ENCODE measurements at places on chromosomes 6 and 20.
A peak's percentile ranks its signal among the peaks of the same experiment; 100 is the strongest.

- peak; percentile 41 for DNase-seq
Observed at GRCh38 chr20:20373091-20373571, 5.2 kb downstream of the INSM1 start.

GRCh38 chr20:57056651-57057050 is 209.8 kb downstream of the BMP7 start:
- no peak for DNase-seq

GRCh38 chr6:11868392-11868791 is 89.8 kb upstream of the ADTRP start:
- DNase-seq = no peak

DNA sequence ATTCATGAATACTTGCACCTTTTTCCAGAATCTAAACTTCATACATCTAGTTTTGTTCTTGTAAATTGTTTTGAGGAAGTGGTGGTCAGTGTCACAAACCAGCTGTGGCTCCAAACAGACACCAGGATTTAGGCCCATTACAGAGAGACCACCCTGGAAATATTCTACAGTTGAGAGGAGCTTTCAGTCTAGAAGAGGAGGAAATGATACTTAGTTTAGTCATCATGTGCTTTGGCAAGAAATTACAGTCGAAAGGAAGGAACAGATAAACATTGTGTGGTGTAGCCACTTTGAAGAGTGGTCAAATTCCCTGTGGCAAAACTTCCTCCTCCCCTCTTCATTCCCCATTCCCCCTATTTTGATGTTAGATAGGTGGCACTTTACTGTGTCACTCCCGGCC is 15.7 kb downstream of the DCBLD1 start:
- no peak for DNase-seq

DNA sequence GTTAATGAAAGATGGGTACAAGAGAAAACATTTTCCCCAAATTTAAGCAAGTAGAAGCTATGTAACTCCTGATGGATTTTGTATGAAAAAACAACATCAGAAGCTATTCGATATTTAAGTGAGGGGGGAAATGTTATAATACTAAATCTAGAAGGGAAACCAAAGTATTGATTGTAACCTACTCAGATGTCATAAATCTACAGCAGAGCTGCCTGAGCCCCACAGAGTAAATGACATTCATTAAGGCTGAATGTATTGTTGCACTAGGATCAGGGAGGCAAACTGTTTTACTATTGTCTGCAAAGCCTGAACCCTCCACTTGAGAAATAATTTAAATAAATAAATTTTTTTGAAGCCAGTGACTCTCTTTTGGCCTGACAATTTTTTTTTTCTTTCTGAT is 19.3 kb downstream of the ANKRD6 start:
- no peak for DNase-seq

All from MG63 (cell line).